ENCODE measurements at places on chromosomes 2 and 18.

DNA sequence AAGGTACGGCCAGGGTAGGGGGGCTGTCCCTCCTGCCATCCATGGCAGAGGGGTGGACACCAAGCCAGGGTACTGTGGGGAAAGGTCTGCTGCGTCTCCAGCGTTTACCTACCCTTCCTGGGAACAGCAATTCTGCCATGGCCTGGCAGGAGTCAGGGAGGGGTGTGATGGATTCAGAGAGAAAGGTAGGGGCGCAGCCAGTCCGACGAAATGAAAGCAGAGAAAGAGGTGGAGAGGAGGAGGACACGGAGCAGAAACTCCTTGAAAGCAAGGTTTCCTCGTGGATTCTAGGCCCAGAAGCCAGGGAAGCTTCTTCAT lies 182.9 kb downstream of the ZFP36L2 start:
- no peak for DNase-seq

- DNase-seq, result no peak
Measured at GRCh38 chr18:52070291-52070756, 269.7 kb upstream of the DCC start.

DNA sequence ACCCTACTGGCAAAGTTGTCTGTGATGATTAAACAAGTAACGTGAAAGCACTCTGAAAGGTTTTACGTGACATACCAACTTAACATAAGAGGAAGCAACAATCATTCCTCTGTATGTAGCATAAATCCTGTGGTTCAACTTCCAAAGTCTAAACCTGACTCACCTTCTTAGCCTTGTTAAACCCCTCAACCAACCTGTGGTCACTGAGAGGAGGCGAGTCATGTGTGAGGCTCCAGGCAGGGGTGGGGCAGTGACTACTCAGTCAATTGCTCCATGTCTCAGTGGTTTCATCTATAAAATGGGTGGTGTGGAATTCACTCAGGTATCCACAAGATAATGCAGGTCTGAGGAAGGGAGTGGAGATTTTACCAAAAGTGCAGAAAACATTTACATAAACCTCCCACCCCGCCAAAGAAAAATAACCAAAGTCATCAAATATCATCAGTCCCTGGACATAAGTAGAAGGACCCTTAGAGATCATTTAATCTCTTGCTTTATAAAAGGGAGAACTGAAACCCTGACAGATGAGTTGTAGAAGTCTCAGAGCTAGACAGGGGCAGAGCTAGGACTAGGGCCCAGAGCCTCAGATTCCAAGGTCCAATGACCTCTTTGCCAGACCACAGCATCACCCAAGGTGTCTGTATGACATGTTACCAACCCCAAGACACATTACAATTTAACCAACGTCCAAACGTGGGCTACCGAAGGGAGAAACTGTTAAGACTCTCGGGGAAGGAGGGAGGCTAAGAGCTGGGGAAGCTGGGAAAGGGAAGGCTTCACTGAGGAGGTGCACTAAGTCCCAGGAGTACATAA lies 3.7 kb upstream of the PCBP1 start:
- DNase-seq, result peak; percentile 37

DNA sequence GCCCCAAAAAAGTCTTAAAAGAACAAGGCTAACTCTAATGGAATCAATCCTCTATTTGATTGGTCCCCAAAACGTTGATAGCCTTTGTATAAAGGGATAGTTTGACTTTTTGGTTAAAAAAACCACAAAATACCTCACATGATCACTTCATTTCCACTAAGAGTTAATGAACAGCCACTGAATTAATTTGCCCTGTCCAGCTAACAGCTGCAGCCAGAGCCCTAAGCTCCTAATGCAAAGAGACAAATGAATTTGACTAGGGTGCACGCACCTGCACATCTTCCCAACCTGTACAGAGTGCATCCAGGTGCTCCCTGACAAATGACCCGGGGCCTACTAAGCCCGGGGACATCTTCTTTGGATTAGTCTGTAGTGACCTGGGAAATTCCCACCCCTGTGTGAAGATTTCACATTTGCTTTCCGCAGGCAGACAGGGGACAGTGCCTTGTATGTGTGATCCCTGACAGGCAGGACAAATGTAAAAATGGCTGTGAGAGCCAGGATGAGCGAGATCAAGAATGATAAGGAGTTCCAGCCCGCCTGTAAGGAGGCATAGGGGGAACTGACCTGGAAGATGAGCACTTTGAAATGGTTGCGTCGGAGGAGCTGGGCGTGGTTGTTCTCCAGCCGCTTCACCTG lies 893 bp downstream of the CAVIN2 start:
- DNase-seq, result no peak

DNA sequence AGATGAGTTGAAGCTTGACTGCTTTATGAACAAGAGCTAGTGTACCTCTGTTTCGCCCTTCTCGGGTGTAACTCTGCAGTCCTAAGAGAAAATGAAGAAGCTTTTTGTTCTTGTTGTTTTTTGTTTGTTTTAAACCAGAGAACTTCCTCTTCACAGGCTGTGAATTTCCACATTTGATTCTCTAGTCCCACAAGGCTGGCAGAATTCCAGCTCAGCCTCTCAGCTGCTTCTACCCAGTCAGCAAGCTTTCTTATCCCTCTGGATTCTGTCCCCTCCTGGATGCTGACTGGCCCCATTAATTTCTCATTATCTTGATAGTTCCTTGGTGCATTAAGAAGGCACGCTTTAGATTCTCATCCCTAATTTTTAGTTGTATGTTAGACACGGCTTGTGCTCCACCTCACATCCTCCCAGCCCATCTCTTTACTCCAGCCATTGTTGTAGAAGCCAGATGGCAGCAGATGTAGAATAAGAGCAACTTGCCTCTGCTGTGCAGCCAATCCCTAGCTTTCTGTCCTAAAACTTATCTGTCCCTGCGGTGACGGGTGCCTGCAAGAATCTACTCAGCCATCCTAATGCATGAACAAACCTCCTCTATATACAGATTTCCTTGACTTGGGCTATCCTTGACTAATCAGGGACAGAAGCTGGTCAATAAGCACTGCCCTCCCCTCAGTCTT lies 12.3 kb upstream of the RESP18 start:
- DNase-seq, result no peak

All from AG08396 (cell line).